Muscle of back (tissue), 13 donors: ENCODE measurements at places on chromosomes 6 and 20. TPM values are rescaled to one million over a fixed set of nuclear protein-coding genes. Genes with fewer than 3 reads are reported as not detected.

DNA sequence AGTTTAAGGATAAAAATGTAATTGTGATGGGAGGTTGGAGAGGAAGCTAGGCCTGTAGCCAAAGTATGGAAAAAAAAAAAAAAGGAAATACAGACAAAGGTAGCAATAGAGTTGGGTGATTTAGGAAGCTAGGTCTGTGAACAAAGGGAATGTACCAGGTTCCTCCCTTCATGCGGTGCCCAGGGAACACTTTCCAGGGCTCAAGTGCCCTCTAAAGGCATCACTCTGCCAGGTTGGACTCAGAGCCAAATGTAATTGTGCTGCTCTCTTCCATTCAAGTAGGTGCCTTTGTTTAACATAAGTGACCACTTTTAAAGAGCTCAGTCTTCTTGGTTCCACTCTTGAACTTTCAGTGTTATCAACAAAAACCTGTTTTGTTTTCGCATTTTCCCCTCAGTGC is 159.7 kb upstream of the AHI1 start:
- no peak for DNase-seq

- DNase-seq, result no peak
Observed at GRCh38 chr6:72422171-72422570, 199.7 kb upstream of the KCNQ5 start.

DNA sequence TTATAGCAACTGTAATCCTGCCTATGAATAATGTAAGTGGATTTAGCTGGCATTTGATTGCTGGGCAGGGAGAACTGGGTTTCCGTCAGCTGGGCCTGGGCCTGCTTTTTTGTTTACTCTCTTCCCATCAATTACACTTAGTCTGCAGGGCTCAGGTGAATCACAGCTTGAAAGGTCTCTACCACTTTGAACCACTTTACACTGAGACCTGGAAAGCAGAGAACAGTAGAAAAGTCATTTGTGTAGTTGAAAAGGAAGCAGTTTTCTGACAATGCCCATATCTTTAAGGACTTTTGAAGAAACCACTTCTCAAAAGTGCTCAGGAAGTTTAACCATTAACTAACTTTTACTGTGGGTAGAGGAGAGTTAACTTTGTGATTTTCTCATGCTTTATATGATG is 315.4 kb upstream of the SASH1 start:
- DNase-seq, result no peak

- no peak for DNase-seq
Observed at GRCh38 chr6:12312736-12313135, 22.6 kb downstream of the EDN1 start.

TPD52L1 gene
- polyA plus RNA-seq, result 55.0 TPM

- peak; percentile 48 for DNase-seq
Observed at GRCh38 chr6:57305761-57306160, 11.7 kb upstream of the PRIM2 start.

GRCh38 chr6:55822815-55823214 is 52.6 kb downstream of the BMP5 start:
- DNase-seq, result no peak

CLIC5 gene
- 13.7 TPM for polyA plus RNA-seq

OR12D3 gene
- not detected for polyA plus RNA-seq

- DNase-seq, result no peak
Observed at GRCh38 chr20:63041776-63042175, 35.0 kb upstream of the BHLHE23 start.

DNA sequence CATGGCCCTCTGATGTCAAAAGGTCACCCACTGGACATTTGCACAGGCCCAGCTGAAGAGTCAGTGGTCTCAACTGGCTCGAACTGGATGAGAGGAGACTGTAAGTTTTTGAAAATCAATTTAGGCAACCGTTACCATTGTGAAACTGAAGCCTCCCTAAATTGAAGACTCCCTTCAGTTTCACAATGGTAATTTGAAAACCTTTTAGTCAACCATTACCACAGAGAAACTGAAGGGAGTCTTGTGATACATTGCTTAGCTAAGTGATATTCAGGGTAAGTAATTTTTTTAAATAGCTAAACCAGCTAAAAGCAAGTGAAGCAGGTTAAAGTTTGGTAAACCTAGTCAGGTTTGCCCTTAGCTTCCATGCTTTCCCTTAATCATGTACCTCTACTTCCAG is 197.3 kb upstream of the NT5E start:
- DNase-seq, result no peak

ZNF512B gene
- polyA plus RNA-seq, result 21.8 TPM

GRCh38 chr20:21739161-21739560 is 33.7 kb downstream of the PAX1 start:
- no peak for DNase-seq

- no peak for DNase-seq
Observed at GRCh38 chr20:57188576-57189079, 77.8 kb downstream of the BMP7 start.

GRCh38 chr6:16511723-16512489 is 249.4 kb downstream of the ATXN1 start:
- no peak for DNase-seq

DNAH8 gene
- polyA plus RNA-seq, result 0.86 TPM

- no peak for DNase-seq
Observed at GRCh38 chr6:161837854-161838253, 564.0 kb upstream of the AGPAT4 start.

DNA sequence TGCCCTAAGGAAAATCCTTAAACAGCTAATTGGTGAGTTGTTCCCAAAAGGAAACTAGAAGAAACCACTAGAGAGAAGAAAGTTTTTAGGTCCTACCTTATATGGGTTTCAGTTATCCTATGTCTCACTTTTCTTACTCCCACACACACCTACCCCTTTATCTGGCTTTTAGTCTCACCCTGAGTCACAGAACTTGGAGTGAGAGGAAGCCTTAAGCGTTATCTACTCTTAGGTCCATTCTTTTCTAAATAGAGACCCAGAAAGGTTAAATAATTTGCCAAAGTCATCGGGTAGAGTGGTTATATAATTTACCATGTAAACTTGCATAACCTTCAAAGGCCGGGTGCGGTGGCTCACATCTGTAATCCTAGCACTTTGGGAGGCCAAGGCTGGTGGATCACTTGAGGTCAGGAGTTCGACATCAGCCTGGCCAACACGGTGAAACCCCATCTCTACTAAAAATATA is 4.3 kb upstream of the RPP21 start:
- no peak for DNase-seq

FHL5 gene
- 1.1 TPM for polyA plus RNA-seq

ZBTB46 gene
- polyA plus RNA-seq, result 15.5 TPM

DNA sequence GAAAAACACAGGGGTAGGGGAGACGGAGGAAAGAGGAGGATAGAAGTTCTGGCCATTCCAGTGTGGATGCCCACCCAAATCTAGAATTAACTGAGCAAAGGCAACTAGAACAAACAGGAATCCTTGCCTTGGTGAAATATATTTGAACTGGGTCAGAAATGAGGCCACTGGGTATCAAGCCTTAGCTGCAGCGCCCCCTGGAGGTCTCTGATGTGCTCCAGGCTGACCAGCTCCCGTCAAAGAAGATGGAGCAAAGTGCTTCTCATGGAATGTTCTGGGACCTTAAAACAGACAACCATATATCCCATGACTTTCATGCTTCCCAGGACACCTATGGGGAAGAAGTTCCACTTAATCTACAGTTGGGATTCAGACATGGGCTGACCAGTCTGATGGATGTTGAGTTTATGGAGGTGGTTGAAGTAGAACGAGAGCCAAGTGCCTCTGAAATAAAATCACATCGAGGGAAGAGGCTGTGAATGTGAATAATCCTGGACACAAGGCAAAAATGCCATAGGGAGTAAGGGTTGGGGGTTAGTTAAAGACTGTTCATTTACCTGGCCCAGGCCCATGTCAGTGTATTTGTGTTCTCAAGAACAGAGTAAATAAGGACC is 50.4 kb downstream of the HLA-DPB1 start:
- no peak for DNase-seq

DNA sequence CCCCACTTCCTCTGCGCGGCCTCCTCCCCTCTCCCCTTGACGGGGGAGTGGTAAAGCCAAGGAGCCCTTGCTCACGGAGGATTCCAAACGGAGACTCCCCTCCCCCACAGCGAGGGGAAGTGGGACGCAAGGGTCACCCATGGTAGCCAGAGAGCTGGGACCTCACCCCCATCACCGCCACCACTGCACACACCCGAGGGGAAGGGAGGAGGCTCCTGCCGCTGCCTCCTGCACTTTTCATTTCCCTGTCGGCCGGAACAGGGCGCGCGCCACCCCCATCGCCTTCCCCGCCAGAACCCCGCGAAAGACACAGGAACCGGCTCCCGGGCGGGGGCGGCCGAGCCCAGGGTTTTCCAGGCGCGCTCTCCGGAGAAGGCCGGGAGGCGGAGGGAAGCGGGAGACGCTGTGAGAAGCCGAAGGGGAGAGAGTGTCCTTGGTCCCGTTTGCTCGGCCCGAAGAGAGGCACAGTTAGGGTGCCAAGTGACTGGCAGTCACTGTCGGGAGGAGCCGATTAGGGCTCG is 789 bp downstream of the CCND3 start:
- no peak for DNase-seq

PTK7 gene
- polyA plus RNA-seq, result 83.2 TPM

- DNase-seq, result peak; percentile 18
Observed at GRCh38 chr20:39778847-39779604, 816.9 kb downstream of the DHX35 start.

DNA sequence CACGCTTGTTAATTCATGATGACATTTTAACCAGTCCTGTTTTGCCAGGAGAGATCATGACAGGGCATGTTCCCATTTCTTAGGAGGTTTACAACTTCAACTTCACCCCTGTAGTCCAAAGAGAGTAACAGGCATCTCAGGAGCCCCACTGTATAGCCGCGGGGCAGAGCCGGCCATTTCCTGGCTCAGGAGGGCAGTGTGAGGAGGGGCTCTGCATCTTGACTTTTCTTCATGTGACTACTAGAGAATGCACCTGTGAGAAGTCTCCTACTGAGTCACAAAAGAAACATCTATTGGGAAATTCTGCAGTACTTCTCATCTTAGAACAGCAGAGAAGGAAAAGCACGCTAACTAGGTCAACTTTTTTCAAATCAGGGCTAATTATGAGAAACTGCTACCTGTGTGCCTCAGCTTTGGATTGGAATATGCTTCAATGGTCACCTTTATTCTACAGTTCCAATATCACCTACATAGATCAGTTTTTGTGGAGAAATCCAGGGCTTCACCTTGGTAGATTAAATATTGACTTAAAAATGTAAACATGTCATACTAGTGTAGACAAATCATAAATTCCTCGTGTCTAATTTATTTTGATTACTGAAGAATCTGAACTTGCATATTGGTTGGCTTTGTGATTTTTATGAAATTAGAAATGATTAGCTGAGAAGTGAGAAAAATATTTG is 28.6 kb upstream of the SIM1 start:
- no peak for DNase-seq

NFYA gene
- 26.7 TPM for polyA plus RNA-seq

DNA sequence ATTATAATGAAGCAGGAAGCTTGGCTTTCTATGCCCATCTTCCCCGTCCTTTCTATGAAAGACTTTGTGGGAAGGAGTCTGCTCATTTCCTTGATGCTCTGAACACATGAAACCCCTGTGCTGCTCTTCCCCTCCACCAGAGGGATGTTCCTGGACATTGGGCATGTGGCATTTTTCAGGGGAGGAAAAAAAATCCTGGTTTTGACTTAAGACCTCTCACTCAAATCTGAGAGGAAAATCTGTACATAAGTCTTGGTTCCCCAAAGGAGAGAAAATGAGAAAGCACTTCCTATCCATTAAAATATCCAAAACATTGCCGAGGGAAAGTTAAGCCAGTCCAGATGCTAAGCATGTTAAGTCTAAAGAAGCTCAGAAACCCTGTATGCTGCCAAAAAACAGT is 393.0 kb downstream of the PAX1 start:
- DNase-seq, result no peak

DNA sequence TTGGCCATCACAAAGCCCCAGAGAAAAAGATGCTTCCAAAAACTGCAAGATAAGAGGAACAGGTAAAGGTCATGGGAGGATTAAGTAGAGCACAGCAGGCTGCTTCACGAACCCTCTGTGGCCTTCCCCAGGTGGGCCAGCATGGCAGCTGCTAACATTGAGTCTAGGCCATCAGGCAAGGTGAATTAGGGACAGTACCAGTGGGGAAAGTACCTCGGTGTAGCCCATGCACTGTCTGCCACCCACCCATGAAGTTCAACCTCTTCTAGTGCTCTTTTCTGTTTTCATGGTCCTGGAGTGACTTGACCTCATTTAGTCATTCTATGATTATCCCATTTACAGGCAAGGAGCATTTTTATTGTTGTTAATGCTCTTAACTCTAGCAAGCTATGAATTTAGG is 108.6 kb upstream of the DUSP22 start:
- no peak for DNase-seq

DNA sequence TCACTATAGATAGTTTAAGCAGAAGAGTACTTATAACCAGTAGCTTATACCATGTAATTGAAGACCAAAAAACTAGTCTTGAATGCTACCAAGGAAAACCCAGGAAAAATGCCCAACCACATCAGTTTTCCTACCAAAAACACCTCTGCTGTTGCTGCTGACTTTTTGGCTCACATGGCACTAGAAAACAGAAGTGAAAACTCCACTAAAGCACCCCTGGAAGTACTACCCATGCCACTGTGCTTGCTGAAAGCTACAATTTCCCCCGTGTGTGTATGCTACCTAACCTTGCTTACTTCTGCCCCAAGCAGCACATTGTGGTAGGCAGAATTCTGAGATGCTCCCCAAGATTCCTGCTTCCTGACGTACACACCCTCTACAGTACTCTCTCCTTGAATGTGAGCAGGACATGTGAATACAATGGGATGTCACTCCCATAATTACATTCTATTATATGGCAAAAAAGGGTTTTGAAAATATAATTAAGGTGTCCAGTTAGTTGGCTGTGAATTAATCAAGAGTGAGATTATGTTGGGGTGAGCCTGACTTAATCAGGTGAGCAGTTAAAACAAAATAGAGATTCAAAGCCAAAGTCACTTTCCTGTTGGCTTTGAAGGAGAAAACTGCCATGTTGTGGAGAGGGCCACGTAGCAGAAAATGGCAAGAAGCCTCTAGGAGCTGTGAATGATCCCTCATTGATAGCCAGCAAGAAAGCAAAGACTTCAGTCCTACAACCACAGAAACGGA is 209.8 kb upstream of the MARCKS start:
- DNase-seq, result no peak

DNA sequence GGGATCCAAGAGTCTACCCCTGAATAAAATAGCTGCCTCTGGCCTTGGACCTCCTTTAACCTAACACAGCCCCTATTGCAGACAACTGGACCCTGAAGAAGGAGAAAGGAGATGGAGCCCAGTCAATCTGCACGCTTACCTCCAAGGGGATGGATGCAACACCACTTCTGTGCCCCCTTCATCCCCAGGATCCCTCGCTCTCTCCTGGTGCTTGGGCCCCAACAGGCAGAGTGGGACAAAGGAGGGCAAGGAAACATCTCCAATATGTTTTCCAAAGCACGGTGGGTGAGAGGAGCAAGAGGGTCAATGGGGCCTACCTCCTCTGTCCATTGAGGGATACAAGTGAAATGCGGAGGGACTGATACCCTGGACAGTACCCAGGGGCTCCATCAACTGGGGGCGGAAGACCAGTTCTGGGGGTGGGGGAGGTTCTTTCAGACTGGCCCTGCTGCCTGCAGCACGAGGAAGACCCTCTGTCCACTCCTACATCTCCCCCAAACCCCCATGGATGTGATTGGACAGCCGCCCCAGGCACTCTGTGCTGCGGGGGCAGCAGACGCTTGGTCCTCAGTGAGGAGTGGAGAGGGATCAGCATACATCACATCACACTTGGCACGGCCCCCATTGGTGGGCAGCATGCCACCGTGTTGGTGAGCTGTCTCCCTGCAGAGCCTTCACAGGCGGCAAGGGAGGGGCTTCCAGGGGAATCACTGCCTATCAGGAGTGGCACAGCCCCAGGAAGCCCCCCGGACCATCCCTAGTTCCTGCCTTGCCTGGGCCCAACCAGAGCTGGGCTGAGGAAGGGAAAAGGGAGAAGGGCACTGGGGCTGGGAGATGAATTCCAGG is 70.6 kb downstream of the MRPL14 start:
- peak; percentile 71 for DNase-seq
